Activated CD4-positive, alpha-beta T cell treated with anti-CD3 and anti-CD28 coated beads, Interleukin-2, amount 50 U/mL, for 4 hours (primary cell): ENCODE measurements at places on chromosomes 3 and 15.

DNA sequence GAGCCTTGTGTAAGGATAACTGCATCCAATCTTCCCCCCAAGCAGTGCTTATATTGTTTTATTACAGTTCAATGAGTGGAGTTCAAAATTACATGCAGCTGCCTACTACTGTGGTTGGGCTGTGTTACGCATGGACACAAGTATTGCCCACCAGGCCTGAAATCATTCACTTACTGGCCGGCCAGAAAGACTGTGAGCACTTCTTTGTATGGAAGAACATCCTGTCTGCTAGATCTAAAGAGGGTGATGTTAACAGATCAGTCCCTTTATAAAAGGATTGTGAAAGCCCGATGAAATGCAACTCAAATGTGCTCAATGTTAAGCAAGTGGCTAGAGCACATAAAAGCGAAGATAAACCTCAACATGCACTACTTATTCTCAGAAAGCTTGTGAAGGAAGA, 132.5 kb downstream of the FOXP1 start:
- no peak for DNase-seq

GRCh38 chr3:180421221-180421620, 180.7 kb upstream of the TTC14 start:
- no peak for DNase-seq

DNA sequence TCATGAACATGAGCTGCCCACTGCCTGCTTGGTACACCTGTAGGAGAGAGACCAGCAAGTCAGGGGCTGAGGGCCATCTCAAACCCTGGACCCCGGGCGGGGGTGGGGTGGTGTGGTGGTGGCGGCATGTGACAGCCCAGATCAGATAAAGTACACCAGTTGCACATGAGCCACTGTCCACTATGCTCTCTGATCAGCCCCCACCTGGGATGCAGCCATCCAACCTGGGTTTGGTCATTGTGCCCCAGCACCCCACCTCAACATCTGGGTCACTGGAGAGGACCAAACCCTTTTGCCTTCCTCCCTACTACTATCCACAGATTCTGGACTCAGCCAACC, 3.0 kb upstream of the NCKIPSD start:
- DNase-seq = no peak

- no peak for DNase-seq
These were observed 1037.9 kb downstream of the EPHA3 start for GRCh38 chr3:90145094-90145860.

DNA sequence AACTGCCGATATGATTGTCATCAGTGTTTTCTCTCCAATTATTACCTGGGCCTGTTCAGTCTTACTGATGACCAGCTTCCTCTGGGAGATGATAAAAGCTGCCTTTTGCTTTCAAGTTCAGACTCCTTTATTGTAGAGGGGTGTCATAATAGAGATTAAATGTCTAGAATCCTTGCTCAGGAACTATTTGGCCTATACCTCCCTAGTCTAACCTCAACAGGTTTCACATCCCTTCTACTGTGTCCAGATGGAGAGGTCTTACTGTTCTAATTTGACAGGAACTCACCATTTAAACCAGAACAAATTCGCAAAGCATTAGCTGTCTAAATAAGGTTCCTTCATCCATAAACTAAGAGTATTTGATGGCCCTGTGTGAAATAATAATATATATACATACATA, 88.0 kb downstream of the BCHE start:
- DNase-seq = no peak

DNA sequence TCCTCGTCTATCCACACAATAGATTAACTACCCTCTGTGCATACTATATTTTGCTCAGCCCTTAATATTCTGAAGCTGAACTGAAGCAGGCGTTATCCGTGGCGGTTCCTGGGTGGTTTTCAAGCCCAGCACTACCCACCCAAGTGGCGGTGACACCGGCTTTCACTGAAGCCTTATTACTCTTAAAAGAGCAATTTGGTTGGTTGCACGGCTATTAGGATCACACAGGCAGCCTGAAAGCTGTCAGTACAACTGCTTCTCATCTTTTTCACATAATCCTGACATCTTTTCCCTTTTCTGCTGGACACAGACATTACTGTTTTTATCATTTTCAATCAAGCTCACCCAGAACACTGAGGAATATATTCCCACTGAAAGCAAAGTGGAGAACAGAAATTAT, 525.3 kb upstream of the ZNF717 start:
- DNase-seq = no peak

GRCh38 chr15:66767240-66767659, 65.2 kb downstream of the SMAD6 start:
- no peak for DNase-seq

- DNase-seq = no peak
These were observed 206.1 kb upstream of the UBE2E2 start for GRCh38 chr3:22996920-22997571.

DNA sequence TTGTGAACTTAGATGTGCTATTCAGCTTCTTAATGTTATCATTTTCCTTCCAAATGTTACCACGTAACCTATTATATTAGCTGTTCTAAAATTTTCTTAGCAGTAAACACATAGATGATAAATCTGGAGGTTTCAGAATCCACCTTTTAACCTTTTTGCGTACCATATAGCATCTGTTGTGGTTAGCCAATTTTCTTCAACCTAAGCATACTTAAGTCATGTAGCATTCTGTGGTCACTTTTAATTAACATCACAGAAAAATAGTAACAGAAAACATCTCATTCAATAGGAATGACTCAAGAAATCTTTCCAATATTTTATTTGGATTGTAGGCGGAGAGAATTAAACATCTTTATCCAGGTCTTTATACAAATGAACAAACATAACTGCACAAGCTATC, 1465.3 kb upstream of the GBE1 start:
- no peak for DNase-seq

DNA sequence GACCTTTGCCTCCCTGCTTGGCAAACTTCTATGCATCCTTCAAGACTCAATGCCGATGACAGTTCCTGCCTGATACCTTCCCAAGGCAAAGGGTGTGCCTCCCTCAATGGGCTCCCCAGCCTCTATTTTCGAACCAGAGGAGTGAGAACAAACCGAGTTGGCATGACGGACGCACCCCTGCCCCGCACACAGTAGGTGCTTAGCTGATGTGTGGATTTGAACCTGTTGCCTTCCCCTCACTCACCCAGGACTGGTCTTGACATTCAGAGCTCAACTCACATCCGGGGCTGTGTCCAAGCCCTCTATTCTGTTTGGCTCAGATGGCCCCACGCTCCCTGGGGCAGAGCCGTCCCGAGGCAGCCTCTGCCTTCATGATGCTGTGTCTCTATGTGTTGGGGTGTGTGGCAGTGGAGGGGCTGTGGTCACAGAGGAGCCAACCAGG, 52.2 kb upstream of the SLC6A11 start:
- DNase-seq = no peak

- no peak for DNase-seq
These were observed at the start of gene IL5RA for GRCh38 chr3:3110299-3110630. Gene IL5RA (minus strand): TSS chr3:3110374. CDS start chr3:3104984, 5,390 bp downstream.

DNA sequence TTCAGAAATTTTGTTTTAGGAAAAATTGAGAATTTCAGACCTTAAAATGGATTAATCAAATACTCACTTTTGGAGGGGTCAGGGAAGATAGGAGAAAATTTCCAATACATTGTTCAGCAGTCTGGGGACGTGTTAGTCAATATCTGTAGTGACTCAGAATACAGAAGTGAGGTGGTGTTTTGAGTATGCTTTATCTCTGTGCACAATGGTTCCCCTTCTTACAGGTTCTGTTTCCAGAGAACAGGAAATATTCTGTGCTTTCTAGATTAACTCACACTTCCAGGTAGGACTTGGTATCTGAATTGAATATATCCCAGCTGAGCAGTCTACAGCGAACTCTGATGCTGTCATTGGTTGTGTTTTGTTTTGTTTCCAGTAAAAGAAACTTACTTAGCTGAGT, 30.7 kb upstream of the CCDC54 start:
- no peak for DNase-seq

DNA sequence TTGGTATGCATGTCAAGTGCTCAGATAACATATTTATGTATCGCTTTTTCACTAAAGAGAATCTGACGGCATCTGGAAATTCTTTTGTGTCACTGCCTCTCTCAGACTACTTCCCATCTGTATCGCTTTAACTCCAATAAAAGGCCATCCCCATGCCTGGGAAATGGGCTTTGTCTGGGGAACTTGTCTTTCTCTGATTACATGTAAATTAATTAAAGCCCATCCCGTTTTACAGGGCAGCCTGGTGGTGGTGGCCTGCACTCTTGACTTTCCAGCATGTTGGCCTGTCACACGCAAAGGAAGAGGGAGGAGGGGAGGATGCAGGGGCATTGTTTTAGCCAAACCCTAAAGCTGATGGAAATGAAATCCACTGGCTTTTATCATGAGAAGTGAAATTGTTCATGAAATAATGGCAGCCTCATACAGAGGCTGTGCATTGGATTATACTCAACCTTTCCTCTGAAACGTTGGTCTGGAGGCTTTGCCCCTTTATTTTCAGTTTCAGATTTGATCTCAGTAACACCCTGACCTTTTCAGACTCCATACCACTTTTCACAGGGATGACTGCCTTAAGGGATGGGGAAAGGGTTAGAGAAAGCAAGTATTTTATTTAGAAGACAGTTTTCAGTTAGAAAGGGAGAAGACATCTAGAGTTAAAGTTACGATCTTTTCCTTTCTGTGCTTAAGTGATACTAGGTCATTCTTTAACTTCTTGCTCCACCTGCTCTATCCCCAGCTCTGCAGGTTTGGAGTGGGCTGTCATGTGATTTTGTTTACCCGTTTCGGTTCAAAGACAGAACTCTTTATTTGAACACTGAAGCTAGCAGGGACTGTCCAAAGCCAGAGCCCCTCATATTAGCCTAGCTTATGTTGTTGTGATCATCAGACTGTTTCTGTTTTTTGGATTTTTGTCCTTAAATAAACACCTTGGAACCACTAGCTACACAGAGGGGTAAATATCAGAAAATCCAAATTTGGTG, 94.6 kb upstream of the CTDSPL start:
- no peak for DNase-seq

- no peak for DNase-seq
These were observed 24.5 kb downstream of the ARID3B start for GRCh38 chr15:74565381-74566085.

GRCh38 chr3:57152151-57153143, 12.7 kb downstream of the IL17RD start:
- DNase-seq = no peak

GRCh38 chr15:63600001-63600615, 2.9 kb downstream of the FBXL22 start:
- no peak for DNase-seq

- DNase-seq = no peak
These were observed 27.2 kb downstream of the CYFIP1 start for GRCh38 chr15:22952796-22953579.

DNA sequence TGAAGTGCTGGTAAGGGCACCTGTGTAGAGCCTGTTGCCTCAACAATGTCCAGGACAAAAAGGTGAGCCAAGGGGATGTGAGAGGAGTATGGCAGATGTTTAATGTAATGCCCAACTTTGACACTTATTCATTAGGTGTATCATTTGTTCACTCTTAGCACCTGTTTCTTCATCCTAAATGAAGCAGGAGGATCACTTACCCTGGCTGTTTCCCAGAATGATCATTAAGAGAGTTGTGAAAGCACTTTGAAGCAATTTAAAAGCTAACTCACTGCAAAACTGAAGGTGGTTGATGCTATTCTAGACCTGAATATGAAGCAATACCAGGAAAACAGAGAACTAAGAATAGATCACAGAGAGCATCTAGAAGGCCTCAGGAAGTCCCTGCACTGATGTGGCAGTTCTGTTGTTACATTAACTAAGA, 3.4 kb upstream of the HHLA2 start:
- no peak for DNase-seq
